Activated CD4-positive, alpha-beta T cell treated with anti-CD3 and anti-CD28 coated beads, Interleukin-2, amount 10 ng/mL, durations not matched to agents 24 days and 14 days (primary cell): ENCODE measurements at places on chromosomes 12 and 14.

DNA sequence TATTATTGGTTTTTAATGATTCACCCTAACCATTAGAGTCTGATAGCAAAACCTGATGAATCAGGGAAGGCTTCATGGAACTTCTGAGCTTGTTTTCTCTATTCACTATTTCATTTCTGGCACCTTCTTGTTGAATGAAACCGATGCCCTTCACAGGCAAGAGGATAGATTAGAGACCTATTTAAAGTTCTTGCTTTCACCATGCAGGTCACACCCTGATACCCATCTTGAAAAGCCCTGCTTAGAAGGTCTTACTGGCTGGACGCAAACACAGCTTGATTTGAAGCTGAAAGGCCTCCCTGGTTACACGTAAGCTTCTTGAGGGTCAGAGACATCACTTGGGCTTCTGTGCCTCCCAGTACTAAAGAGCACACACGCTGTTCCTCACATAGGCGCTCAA lies 29.2 kb downstream of the TMEM229B start:
- no peak overlapping the region for H3K4me3 ChIP-seq
- no peak overlapping the region for H3K27ac ChIP-seq
- H3K4me1 ChIP-seq = peaks cover 8% of the 10 kb centered on the region
- peaks cover 11% of the 10 kb centered on the region for H3K27me3 ChIP-seq

GRCh38 chr12:4099276-4099675 lies 174.3 kb upstream of the CCND2 start:
- H3K4me3 ChIP-seq = no peak overlapping the region
- no peaks in the 10 kb centered on the region for H3K36me3 ChIP-seq
- no peak overlapping the region for H3K27ac ChIP-seq
- H3K27me3 ChIP-seq = peaks cover 13% of the 10 kb centered on the region
- H3K4me1 ChIP-seq = peaks cover 5% of the 10 kb centered on the region

GRCh38 chr12:109214131-109214530 lies 95.0 kb downstream of the FOXN4 start:
- no peaks in the 10 kb centered on the region for H3K36me3 ChIP-seq
- no peak for DNase-seq
- no peak overlapping the region for H3K4me3 ChIP-seq
- no peaks in the 10 kb centered on the region for H3K4me1 ChIP-seq
- H3K27ac ChIP-seq = no peak overlapping the region
- H3K27me3 ChIP-seq = no peaks in the 10 kb centered on the region

GRCh38 chr14:95341115-95341514 lies 21.4 kb upstream of the CLMN start:
- H3K27ac ChIP-seq = no peak overlapping the region
- H3K36me3 ChIP-seq = no peaks in the 10 kb centered on the region
- H3K27me3 ChIP-seq = peaks cover 12% of the 10 kb centered on the region
- H3K4me1 ChIP-seq = no peaks in the 10 kb centered on the region
- H3K4me3 ChIP-seq = no peak overlapping the region
- DNase-seq = no peak

GRCh38 chr12:69929125-69929524 lies 104.1 kb downstream of the MYRFL start:
- no peaks in the 10 kb centered on the region for H3K4me1 ChIP-seq
- no peaks in the 10 kb centered on the region for H3K36me3 ChIP-seq
- DNase-seq = no peak
